Activated naive CD4-positive, alpha-beta T cell (primary cell): ENCODE measurements at places on chromosomes 3 and 15.

GRCh38 chr3:183878071-183878470 lies 6.6 kb downstream of the PARL start:
- no peak for DNase-seq

DNA sequence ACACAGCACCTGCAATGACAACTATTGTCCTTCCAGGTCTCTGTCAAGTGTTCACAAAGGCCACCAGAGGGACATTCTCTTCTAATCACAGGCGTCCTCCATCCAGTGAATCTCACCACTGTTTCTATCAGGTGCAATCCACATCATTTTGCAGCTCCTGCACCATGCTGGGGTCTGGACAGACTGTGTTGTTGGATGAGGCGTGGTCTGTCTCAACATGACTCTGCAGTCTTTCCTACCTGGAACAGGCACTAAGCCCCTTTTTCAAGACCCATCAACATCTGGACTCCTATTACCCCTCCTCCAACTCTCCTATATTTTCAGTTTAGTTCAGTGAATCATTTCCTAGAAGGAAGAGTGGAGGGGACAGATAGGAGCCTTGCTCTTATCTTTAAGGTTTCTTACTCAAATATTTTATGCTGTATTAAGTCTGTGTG lies 31.5 kb upstream of the VEPH1 start:
- no peak for DNase-seq

DNA sequence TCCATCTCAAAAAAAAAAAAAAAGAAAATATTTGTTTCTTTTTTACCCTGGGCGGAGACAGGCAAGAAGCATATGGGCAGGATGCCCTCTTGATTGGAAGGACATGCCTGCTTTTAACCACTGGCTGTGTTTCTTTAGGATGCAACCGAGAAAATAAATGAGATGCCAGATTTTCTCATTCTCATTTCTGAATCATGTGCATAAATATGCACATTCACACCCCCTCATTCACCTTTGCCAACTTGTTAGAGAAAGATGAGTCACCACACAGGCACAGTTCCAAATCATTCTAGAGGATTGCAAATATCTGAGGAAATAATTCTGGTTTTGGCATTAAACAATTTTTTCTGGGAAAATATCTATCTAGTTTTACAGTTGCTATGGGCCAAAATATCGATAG lies 3.3 kb downstream of the LIPH start:
- no peak for DNase-seq

DNA sequence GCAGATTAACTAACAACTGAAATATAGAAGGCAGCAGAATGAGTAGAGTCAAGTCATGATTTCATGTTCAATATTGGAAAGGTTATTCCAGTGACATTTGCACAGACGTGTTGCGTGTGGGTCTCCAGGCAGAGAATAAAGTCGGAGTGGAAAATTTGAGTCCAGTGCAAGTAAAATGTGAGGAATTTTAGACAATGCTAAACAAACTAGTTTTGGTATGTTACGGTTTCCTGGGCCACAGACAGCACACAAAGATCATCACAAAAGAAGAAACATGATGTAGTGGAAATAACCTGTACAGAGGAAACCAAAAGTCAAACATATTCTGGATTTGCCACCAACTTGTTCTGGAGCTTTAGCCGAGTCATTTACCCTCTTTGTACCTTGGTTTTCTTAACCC lies 367 bp downstream of the OR4F6 start:
- no peak for DNase-seq

GRCh38 chr3:44248152-44248551 lies 6.5 kb downstream of the TOPAZ1 start:
- DNase-seq: no peak

- DNase-seq: no peak
Observed at GRCh38 chr3:55750525-55750924, 263.4 kb upstream of the WNT5A start.

DNA sequence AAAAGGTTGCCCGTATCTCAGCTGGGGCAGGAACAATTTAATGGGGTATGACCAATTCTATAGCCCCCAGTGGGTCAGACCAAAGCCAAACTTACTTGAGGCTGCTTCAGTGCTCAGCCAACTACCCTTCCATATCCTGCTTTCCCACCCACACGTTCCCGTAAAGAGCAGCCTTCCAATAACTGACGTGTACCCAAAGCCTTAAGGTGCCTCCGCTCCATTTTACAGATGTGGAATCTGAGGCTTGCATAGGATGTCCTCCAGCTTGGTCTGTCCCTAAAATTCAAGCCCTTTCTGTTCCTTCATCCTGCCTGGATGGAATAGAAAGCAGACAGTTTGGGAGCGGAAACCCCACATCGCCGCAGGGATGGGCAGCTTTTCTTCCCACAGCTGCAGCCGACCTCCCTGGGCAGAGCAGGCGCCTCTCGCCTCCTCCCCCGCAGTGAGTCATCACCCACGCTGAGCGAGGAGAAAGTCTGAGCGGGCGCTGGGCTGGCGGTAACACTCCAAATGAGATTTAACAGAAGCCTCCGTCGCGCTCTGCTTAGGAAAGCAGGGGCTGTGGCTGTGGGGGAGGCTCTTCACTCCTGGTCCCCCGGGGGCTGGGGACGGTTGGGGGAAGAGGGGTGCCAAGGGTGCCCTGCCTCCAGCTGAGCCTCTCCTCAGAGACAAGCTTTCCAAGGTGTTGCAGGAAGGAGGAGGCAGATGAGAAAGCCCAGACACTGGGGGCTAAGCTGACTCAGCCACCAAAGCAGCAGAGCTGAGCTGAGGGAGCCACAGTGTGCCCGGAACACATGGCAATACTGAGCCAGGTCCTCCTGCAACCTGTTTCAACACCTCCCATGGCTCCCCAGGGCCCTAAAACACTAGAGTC lies 57.8 kb upstream of the HRH1 start:
- DNase-seq: peak; percentile 4

GRCh38 chr15:40843261-40843884 lies 475 bp upstream of the SPINT1 start:
- no peak for DNase-seq

GRCh38 chr15:39376371-39376909 lies 204.4 kb upstream of the THBS1 start:
- DNase-seq: no peak
